ENCODE measurements at places on chromosomes 2 and 18. TPM values are rescaled to one million over a fixed set of nuclear protein-coding genes. Genes with fewer than 3 reads are reported as not detected.

- no peaks in the 10 kb centered on the region for H3K4me1 ChIP-seq
- H3K36me3 ChIP-seq: no peaks in the 10 kb centered on the region
- no peak overlapping the region for H3K27ac ChIP-seq
- no peaks in the 10 kb centered on the region for H3K27me3 ChIP-seq
These were observed 404.4 kb downstream of the SOCS6 start for GRCh38 chr18:70693246-70693645.

DNA sequence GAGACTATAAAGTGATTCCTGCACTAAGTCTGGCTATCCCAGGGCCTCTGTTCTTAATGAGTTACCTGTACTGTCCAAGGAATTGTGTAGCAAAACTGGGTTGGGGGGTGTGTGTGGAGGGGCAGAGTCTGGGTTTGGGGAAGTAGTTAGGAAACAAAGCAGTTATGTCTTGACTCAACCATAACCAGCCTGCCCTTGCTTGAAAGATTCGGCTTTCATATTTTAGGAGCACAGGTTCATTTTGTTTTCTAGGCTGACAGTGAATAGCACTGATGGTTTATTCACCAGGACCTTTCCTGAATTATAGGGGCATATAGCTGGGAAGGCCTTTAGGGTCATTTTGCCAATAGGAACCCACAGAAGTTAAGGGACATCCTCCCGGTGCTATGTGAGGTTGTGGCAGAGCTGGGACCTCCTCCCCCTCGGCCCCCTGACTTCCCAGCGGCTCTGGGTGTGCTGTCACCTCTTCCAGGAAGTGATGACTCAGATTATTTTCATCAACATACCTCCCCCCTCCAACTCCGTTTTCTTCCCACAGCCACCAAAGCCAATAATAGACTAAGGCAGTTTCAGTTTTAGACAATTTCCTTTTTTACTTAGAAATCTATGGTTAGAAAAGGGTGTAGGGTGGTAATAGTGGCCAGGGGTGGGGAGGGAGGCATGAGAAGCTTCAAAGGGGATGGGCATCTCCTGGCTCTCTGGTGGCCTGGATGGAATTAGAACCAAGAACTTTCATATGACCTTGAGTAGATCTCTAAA, 44.8 kb downstream of the SETBP1 start:
- DNase-seq: peak; percentile 79
- no peak overlapping the region for H3K27ac ChIP-seq
- no peaks in the 10 kb centered on the region for H3K36me3 ChIP-seq
- H3K4me1 ChIP-seq: peaks cover 9% of the 10 kb centered on the region
- no peak overlapping the region for H3K4me3 ChIP-seq

- H3K4me1 ChIP-seq: no peaks in the 10 kb centered on the region
- H3K36me3 ChIP-seq: no peaks in the 10 kb centered on the region
- no peak for DNase-seq
- no peaks in the 10 kb centered on the region for H3K27me3 ChIP-seq
- no peak overlapping the region for H3K4me3 ChIP-seq
These were observed 39.9 kb upstream of the KLF11 start for GRCh38 chr2:10003206-10004125.

- H3K27ac ChIP-seq: no peak overlapping the region
- H3K36me3 ChIP-seq: no peaks in the 10 kb centered on the region
- H3K4me1 ChIP-seq: peaks cover 6% of the 10 kb centered on the region
- no peak for DNase-seq
- no peaks in the 10 kb centered on the region for H3K27me3 ChIP-seq
These were observed 54.4 kb downstream of the RPL37A start for GRCh38 chr2:216553093-216553478.

DNA sequence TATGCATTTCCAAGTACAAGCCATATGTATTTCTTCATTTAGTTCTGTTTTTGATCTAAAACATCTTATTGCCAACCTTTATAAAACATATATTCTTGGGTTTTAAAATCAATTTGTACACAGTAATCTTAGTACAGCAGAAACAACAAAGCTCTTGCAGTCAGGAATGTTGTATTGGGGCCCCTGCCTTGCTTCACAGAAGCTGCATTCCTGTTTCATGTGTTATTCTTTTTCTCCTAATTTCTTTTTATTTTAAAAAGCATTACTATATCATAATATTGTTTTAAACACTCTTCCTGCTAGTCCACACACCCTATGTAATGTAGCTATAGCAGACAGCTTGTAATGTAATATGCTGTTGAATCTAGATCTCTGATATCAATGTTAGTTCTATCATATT, 24.0 kb downstream of the SERPINB7 start:
- H3K27me3 ChIP-seq: no peaks in the 10 kb centered on the region
- H3K36me3 ChIP-seq: no peaks in the 10 kb centered on the region
- H3K4me1 ChIP-seq: no peaks in the 10 kb centered on the region
- H3K27ac ChIP-seq: no peak overlapping the region
- no peak for DNase-seq
- H3K4me3 ChIP-seq: no peak overlapping the region

GRCh38 chr2:18349421-18349820, 211.0 kb downstream of the RDH14 start:
- no peaks in the 10 kb centered on the region for H3K36me3 ChIP-seq
- H3K4me1 ChIP-seq: no peaks in the 10 kb centered on the region
- no peak for DNase-seq
- no peaks in the 10 kb centered on the region for H3K27me3 ChIP-seq
- H3K27ac ChIP-seq: no peak overlapping the region

- H3K36me3 ChIP-seq: no peaks in the 10 kb centered on the region
- H3K4me1 ChIP-seq: no peaks in the 10 kb centered on the region
- H3K27me3 ChIP-seq: no peaks in the 10 kb centered on the region
- no peak for DNase-seq
- no peak overlapping the region for H3K27ac ChIP-seq
These were observed 421.2 kb downstream of the CMPK2 start for GRCh38 chr2:6444514-6444913.

GRCh38 chr2:65754219-65754618, 321.8 kb upstream of the SPRED2 start:
- no peaks in the 10 kb centered on the region for H3K36me3 ChIP-seq
- H3K4me1 ChIP-seq: no peaks in the 10 kb centered on the region
- H3K4me3 ChIP-seq: no peak overlapping the region
- H3K27me3 ChIP-seq: no peaks in the 10 kb centered on the region
- DNase-seq: no peak

GRCh38 chr18:11947214-11948191, 33.8 kb upstream of the IMPA2 start:
- H3K4me3 ChIP-seq: peak overlapping the region; percentile 57
- H3K27me3 ChIP-seq: no peaks in the 10 kb centered on the region
- DNase-seq: peak; percentile 97
- H3K4me1 ChIP-seq: peaks cover 11% of the 10 kb centered on the region
- H3K27ac ChIP-seq: peak overlapping the region; percentile 95
- no peaks in the 10 kb centered on the region for H3K36me3 ChIP-seq

- H3K36me3 ChIP-seq: no peaks in the 10 kb centered on the region
- no peak overlapping the region for H3K4me3 ChIP-seq
- H3K27me3 ChIP-seq: no peaks in the 10 kb centered on the region
- DNase-seq: no peak
These were observed 62.7 kb upstream of the LYPD1 start for GRCh38 chr2:132732694-132733093.

DNA sequence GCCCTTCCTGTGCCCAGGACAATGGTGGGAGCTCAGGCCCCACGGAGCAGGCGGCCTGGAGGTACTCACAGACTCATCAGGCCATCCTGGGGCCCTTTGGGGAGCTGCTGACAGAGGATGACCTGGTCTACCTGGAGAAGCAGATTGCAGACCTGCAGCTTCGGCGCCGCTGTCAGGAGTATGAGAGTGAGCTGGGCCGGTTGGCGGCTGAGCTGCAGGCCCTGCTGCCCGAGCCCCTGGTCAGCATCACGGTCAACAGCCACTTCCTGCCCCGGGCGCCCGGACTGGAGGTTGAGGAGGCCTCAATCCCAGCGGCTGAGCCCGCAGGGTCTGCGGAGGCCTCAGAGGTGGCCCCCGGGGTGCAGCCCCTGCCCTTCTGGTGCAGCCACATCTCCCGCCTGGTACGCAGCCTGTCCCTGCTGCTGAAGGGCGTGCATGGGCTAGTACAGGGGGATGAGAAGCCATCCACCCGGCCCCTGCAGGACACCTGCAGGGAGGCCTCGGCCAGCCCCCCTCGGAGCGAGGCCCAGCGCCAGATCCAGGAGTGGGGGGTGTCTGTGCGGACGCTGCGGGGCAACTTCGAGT, 8.3 kb upstream of the KLHL30 start:
- no peak overlapping the region for H3K27ac ChIP-seq
- H3K27me3 ChIP-seq: no peaks in the 10 kb centered on the region
- no peaks in the 10 kb centered on the region for H3K36me3 ChIP-seq
- no peak for DNase-seq
- no peaks in the 10 kb centered on the region for H3K4me1 ChIP-seq

- H3K36me3 ChIP-seq: no peaks in the 10 kb centered on the region
- H3K4me3 ChIP-seq: peak overlapping the region; percentile 52
- H3K4me1 ChIP-seq: peaks cover 66% of the 10 kb centered on the region
- no peaks in the 10 kb centered on the region for H3K27me3 ChIP-seq
- peak overlapping the region; percentile 82 for H3K27ac ChIP-seq
These were observed 266.5 kb downstream of the TCF4 start for GRCh38 chr18:55321265-55322177.

Gene HOXD4
- total RNA-seq: 13.7 TPM

Gene GPR55
- total RNA-seq: not detected
